ENCODE measurements at places on chromosomes 2 and 18.

GRCh38 chr2:98385050-98385699 lies 38.9 kb downstream of the CNGA3 start:
- DNase-seq, result no peak

DNA sequence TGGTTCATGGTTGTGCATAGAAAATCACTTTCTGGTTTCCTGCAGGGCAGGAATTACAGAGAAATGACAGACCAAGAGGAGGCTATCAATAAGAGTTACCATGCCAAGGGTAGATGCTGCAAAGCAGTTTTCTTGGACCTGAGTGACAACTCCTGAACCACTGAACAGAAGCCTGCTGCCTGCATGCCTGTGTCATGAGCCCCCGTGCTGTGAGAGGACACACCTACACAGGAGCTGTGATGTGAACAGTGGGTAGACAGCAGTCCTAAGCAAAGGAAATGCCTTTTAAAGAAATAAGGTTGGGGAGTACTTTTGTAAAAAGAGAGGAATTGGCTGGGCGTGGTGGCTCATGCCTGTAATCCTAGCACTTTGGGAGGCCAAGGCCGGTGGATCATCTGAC lies 54.2 kb upstream of the CREB1 start:
- DNase-seq, result no peak

DNA sequence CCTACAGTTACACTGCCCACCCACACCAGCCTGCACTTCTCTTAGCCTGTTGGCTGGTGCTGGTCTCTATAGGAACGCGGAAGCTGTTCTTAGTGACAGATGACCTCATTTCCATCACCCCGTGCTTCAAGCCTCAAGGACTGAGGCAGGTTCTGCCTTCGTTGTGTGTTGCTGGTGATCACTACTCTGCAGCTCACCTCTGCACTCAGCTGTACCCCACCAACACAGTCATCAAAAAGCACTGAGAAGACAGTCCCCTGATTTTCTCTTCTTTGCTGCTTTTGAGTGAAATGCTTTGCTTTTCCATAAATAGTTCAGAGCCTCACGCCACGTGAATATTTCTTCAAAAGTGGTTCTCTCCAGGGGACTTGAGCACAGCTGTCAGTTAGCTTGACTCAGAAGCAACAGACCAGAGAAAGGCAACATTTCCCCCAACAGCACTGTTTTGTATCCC lies 225.7 kb upstream of the CCDC150 start:
- DNase-seq, result no peak

DNA sequence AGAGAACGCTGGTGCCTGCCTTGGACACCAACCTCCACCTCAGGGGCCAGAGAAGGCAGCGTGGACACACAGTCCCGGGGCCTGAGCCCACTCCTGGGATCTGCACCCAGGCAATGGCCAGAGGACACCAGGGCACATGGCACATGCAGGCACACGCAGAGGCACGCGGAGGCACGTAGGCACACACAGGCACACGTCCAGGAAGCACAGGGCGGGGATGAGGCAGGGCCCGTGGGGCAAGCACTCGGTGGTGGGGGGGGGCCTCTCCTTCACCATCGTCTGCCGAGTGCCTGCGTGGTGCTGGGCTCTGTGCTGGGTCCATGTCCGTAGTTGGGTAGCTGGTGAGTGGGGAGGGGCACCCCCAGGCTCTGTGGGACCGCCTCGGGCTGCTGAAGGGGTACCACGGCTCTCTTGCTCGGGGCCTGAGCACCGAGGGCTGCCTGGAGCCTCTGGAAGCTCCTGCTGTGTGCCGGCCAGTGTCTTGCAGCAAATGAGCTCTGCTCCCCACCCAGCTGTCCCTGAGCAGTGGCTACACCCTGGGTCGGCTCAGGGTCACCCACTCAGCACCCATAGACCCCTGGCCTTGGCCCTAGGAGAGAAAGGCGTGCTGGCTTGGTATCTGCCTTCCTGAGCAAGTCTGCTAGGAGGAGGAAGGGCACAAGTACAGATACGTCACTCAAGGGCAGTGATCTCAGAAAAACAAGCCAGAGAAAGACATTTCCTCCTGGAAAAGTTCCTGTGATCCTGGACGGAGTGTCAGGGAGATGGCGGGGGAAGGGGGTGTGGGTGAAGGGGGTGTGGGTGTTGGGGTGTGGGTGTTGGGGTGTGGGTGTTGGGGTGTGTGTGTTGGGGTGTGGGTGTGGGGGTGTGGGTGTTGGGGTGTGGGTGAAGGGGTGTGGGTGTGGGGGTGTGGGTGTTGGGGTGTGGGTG lies 26.4 kb downstream of the RTP5 start:
- no peak for DNase-seq

DNA sequence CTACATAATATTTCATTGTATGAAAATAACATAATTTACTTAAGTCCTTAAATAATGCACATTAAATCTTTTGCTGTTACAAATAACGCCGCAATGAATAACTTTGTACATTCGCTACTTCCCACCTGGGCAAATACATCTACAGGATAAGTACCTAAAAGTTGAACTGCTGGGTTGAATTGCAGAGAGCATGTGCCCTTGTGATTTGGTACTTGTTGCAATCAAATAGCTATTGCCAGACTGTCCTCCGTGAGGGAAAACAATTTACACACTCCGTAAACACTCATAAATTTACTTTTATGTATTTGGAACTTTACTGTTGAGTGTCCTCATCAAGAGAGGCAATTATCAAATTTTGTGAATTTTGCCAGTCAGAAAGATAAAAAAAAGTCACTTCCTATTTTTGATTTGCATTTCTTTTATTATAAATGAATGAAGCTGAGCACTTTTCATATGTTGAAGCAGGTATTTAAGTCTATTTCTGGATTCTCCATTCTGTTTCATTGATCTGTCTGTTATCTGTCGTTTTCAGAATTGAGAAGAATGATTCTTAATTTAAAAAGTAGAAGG lies 140.8 kb upstream of the SERTAD2 start:
- no peak for DNase-seq

DNA sequence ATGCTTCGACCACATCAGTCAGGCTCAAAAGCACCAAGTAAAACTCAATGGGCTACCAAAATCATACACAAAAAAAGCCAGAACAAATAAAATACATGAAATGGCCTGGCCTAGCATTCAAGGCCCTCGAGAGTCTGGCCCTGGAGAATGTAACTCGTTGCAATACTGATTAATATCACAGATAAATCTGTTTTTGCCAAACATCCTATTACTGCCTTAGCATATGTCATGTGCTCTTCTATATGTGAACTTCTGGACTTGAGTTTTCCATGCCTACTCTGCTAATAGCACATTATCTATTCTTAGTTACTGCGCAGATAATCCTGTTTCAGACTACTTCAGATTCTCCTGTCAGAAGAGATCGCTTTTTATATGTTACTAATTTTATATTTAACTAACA lies 250.7 kb upstream of the SMAD7 start:
- DNase-seq, result no peak

DNA sequence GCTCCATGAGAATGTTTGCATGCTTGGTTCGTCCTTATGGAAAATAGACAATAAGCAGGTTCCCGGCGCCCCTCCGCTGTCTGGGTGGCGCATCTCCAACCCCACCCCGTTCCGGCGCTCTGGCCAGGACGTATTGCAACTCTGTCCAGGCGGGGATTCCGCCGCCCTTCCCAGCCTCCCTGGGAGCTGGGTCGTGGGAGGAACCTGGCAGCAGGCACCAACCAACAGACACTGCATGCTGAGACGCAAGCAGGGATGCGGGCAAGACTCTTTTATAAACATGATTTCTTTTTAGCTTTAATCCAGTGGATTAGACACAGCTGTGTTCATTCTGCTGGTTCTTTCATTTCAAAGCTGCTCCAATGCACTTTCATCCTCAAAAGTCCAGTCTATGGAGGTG lies 240.2 kb downstream of the SH3BP4 start:
- no peak for DNase-seq

- DNase-seq, result no peak
Observed at GRCh38 chr2:169141713-169142352, 72.5 kb downstream of the DHRS9 start.

DNA sequence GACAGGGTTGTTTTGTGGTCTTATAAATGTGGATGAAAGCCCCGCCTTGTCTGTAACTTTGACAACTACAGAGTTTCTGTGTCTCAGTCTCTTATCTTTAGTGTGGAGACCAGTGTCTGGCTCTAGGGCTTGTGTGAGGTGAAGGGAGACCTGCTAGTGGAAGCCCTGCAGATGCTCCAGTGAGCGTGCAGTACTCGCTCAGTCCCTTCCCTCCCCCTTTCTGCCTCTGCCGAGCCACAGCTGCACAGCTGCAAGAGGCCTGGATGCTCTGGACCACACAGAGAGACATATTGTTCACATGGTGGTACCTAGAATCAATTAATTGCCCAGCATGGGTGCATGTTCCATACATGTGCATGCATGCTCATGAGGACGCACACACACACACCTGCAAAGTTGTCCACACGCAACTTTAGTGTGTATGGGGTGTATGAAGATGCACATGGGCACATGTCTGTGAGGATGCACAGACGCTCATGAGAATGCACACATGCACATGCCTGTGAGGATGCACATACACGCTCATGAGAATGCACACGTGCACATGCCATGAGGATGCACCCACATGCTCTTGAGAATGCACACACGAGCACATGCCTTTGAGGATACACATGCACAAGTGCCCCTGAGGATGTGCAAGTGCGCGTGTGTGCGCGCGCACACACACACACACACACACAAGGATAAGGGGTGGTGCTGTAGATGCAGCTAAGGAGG lies 282.1 kb upstream of the HS6ST1 start:
- no peak for DNase-seq

GRCh38 chr2:224722770-224723169 lies 6.6 kb upstream of the CCDC195 start:
- no peak for DNase-seq

- no peak for DNase-seq
Observed at GRCh38 chr2:64626963-64627760, 26.6 kb downstream of the SERTAD2 start.

DNA sequence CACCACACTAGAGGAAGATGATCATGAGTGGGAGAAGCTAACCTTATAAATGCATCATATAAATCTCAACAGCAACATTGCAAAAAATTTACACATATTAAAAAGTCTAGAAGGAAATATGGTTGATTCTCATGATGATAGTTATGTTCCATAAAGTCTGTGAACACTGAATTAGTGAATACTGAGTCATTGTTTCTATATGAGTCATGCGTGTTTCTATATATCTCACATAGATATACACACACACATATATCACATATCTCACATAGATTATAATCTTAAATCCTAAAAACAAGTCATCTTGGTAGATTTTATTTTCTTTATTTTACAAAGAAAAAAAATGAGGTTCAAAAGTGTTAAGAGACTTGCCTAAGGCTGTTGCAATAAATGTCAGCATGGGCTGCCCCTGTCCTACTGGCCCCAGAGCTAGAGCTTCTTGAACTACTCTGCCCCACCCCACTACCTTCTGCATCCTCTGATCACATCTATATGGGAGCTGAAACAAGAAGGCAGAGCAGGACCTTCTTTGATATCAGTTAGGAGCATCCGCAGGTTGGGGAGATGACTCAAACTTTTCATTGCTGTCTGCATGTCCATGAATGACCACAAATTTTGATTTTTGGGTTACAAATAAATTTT lies 81.8 kb upstream of the ADAM23 start:
- DNase-seq, result no peak

- DNase-seq, result peak; percentile 10
Observed at GRCh38 chr2:45993476-45993991, 303.7 kb upstream of the EPAS1 start.

- no peak for DNase-seq
Observed at GRCh38 chr2:41905597-41906337, 142.1 kb upstream of the PKDCC start.

GRCh38 chr2:164771897-164772296 lies 69.7 kb downstream of the COBLL1 start:
- DNase-seq, result no peak

GRCh38 chr2:64423303-64423702 lies 30.7 kb upstream of the LGALSL start:
- no peak for DNase-seq
